Activated CD4-positive, alpha-beta T cell treated with anti-CD3 and anti-CD28 coated beads, Interleukin-2, amount 50 U/mL, for 16 hours (primary cell): ENCODE measurements at places on chromosomes 1 and 21.
A peak's percentile ranks its signal among the peaks of the same experiment; 100 is the strongest.

- DNase-seq: no peak
Observed at GRCh38 chr1:78408192-78408591, 82.6 kb upstream of the PTGFR start.

GRCh38 chr1:169708647-169709046 lies 2.8 kb downstream of the SELL start:
- DNase-seq: no peak

- no peak for DNase-seq
Observed at GRCh38 chr1:208142590-208143382, 101.4 kb downstream of the PLXNA2 start.

- DNase-seq: no peak
Observed at GRCh38 chr1:145729666-145730436, 10.6 kb downstream of the CD160 start.

DNA sequence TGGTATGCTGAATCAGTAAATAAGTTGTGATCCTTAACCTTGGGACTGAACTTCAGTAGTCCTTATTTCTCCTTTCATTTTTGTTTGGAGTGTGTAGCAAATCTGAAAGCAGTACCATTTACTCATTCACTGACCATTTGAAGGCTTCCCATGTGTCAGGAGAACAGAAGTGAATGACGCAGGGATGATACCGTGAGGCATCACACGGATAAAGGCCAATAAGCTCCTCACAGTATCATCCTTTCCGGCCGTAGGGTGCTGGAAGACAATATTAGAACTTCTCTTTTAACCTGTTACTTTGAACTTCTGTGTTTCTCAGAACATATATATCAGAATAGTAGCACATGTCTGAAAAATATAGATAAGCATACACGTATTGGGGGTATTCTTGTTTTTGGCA lies 21.3 kb downstream of the BACH1 start:
- no peak for DNase-seq

DNA sequence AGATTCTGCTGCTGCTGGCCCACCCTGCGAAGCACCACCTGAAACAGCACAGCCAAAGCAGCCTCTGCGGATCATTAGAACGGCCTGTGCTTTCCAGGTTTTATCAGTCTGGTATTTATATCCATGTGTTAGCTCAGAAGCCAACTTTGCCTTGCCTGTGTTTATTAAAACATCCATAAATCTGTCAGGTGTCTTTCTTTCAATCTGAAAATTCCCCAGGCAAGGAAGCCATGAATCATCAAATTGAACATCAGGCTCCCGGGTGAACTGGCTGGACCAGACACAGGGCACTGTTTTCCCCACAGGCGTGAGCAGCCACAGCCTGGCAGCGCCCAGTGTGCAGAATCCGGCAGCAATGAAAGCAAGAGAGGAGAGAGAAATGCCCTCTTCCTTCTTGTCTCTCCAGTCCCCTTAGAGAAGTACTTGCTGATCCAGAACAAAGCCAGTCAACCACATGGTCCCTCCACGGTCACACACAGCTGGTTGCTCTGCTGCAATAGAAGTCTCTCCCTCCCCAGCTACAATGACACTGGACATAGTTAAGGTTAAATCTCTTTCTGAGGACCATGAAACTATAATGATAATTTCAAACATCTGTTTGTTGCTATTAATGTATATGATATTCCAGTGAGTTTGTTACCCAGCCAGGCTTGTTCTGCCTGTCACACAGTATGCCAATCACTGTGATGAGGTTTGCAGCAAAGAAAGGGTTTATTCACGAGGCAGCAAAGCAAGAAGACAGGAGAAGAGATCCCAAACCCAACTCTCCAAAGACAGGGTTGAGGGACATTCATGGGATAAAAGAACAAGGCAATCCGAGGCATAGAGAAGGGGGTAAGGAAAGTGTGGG lies 212.1 kb upstream of the FMN2 start:
- DNase-seq: no peak

DNA sequence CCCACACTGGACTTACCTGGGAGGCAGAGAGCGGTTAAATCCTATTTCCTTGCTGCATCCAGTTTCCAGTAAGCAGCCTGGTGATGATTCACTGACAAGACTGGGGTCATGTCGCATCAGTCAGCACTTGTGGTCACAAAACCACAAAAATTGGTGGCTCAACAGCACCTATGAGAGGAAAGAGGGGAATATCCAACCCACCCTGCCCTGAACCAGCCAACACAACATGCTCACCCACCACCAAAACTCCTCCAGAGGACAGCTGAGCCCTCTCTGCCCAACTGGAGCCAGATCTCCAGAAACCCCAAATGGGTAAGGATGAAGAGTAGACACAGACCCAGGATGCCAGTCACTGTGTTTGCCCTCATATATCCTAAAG lies 64.0 kb downstream of the CD46 start:
- peak; percentile 63 for DNase-seq

DNA sequence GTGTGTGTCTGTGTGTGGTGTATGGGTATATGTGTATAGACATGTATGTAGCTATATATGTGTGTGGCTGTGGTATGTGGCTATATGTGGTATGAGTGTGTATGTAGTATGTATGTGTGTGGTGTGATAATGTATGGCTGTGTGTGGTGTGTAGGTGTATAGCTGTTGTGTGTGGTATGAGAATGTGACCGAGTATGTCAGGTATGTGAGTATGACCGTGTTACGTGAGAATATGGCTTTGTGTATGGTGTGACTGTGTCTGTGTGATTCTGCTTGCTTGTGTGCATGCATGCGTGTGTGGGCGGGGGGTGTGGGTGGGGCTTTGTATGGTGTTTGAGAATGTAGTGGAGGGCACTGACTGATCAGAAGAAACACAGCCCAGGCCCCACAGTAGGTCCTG lies 3.5 kb downstream of the ZNF691 start:
- no peak for DNase-seq

GRCh38 chr1:208052135-208052534 lies 141.2 kb upstream of the CD34 start:
- no peak for DNase-seq

GRCh38 chr1:11147197-11147770 lies 41.9 kb upstream of the ANGPTL7 start:
- DNase-seq: no peak

DNA sequence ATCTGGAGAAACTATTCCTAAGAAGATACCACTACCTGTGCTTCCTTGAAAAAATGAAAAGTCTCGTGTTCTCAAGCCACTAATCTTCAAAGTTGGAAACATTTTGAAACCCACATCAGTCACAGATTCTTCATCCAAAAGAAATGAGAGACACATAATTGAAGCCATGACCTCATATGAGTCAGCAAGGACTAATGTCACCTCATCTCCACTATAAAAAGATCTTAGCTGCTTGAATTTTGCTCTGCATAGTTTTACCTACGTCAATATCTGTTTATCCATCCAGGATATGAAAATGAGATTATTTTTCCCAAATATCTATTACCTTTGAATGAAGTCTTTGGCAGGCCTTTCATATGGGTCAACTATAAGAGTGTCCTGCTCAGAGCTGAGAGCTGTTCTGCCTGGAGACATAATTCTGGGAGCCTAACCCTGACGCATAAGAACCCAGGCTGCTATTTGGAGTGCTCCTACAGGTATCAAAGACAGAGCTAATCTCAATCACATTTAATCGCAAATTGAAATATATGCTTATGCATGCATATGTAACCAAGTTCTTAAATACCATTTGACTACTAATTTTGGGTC lies 312.5 kb upstream of the PKN2 start:
- DNase-seq: no peak

GRCh38 chr1:47763591-47764171 lies 233.5 kb downstream of the TRABD2B start:
- no peak for DNase-seq

DNA sequence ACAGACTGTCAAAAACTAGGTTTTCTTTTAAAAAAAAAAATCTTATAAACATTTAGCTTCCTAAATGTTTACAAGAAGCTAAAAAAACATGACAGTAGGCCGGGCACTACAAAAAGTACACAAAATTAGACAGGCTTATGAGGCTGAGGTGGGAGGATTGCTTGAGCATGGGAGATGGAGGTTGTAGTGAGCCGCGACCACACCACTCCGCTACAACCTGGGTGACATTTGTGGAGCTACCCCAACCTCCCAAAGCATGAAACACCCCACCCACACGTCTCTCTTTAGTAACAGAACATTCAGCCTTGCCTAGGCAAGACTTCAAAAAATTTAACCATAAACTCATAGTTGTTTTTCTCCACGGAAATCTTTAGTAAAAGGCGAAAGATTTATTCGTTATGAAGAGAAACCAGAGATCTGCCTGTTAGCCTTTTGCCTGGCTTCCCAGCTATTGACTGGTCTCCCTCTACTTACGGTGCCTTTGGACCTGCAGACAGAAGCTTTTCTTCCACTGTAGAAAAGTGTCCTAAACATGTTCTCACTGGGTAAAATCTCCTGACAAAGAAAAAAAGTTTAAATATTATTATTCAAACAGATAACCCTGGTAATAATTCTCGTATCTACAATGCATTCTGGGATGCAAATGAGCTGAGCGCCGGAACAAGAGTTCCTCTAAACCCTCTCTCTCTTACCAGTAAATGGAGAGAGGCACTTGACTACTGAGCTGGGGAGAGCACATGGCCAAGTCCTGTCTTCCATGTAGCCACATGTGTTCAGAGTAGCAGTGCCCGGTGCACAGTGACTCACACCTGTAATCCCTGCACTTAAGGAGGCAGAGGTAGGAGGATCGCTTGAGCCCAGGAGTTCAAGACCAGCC lies 9.2 kb downstream of the RNU5D-1 start:
- DNase-seq: peak; percentile 97

DNA sequence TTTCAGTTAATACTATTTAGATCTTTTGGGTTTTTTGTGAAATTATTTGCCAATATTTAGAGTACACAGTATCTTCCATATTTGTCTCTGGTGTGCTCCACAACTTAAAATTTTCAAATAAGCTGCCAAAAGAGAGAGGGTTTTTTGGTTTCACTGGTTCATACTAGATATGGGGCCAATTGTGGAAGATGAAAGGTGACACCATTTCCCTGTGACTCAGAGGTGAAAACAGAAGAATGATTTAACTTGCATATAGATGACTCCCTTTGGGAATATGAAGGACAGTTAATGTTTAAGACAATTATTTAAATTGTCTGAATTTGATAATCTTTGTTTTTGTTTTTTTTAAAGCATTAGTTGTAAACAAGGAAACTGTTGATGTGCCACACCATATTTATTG lies 37.5 kb downstream of the IVNS1ABP start:
- no peak for DNase-seq

DNA sequence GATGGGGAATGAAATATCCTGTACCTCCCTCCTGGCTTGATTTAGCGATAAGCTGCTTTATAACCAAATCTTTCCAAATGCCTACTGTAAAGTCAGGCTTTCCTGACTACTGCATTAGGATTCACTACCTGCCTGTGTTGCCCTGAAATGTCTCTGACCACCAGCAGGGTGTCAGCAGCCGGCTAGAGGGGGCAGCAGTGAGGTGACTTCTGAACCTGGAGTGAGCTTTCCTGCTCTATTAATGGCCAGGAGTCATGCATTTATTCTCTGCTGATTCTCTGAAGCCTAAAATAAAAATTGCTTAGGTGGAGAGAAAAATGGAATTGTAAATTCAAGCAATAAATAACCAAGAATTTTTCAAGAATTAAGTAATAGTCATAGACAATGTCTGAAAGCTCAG lies 2.5 kb downstream of the BACE2 start:
- DNase-seq: peak; percentile 16

GRCh38 chr1:210697185-210697584 lies 368.5 kb downstream of the HHAT start:
- DNase-seq: no peak

- DNase-seq: no peak
Observed at GRCh38 chr1:184051138-184051484, 419 bp upstream of the TSEN15 start.

DNA sequence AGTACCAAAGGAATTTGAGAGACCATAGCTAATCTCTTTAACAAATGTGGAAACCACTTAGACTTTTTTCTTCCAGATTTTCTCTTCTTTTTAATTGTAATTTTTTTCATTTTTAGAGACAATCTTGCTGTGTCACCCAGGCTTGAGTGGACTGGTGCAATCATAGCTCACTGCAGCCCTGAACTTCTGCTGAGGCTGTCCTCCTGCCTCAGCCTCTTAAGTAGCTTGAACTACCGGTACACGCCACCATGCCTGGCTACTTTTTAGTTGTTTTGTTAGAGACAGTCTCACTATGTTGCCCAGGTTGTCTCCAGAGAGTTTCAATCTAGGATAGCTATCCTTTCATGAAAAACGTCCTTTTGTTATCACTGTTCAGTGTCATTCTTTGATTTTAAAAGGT lies 15.0 kb downstream of the PRRC2C start:
- DNase-seq: no peak

DNA sequence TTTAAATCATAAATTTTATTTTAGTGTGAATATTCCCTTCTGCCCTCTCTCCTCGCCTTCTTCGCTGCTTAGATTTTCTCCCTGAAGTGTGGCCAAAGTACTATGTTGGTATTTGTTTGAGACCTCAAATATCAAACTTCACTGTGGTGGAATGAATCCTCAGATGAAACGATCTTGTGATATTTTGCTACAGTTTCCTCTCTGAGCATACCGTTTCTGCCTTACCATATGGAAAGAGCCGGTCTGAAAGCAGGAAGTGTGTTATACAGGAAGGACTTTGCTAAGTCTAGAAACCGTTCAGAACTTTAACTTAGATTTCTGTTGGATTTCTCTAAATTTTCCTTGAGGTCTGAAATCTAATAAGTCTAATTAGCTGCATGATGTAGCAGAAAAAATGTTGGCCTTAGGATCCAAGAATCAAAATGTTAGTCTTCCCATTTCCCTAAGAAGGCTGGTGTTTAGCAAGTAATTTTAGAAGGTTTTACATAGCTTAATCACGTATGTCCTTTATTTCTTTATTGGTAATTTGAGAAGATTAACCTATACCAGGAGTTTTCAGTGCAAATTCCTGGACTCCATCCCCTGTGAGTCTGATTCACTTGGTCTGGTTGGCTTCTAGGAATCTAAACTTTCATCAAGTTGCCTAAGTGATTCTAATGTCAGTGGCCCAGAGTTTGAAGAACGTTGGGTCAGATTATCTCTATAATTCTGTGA lies 30.7 kb downstream of the SDCCAG8 start:
- DNase-seq: peak; percentile 14

DNA sequence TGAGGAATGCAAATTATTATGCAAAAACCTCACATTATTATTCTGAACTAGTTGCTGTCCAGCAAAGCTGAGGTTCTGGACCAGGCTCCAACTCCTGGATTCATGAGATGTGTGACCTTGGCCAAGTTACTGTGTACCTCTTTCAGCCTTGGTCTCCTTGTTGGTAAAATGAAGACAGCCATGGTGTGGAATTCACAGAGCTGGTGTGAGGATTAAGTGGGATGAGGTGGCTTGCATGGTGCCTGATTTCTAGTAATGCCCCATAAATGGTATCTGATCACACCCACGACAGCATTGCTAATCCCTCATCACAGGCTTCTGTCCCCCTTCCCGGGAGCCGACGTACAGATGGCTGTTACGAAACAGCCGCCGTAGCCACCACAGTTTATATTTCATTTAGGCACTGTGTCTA lies 59.6 kb downstream of the PGBD5 start:
- no peak for DNase-seq
